ENCODE measurements at places on chromosomes 6 and 20.

GRCh38 chr6:94680669-94681212 lies 896.6 kb upstream of the MANEA start:
- DNase-seq: no peak

- DNase-seq: no peak
Observed at GRCh38 chr20:43508106-43508505, 609 bp downstream of the L3MBTL1 start.

DNA sequence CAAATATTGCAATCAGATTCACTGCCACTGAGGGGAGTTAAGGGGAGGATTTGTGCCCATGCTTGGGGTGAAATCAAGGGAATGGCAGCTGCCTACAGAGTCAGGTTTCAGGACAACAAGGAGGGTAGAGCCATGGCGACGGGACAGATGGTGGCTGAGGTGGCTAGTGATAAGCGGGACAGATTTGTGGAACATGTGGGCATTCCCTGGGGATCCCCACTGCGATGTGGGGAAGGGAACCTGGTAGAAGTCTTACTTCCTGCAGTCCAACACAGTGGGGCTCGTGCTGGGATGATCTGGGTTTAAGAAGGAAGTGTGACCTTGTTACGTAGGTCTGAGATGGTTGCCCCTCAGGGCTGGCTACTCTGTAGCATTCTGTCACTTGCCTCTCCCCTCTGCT lies 292.0 kb upstream of the JARID2 start:
- DNase-seq: peak; percentile 92

- DNase-seq: no peak
Observed at GRCh38 chr6:91213229-91213901, 626.5 kb upstream of the MAP3K7 start.

- no peak for DNase-seq
Observed at GRCh38 chr20:6164421-6165341, 41.9 kb upstream of the FERMT1 start.

DNA sequence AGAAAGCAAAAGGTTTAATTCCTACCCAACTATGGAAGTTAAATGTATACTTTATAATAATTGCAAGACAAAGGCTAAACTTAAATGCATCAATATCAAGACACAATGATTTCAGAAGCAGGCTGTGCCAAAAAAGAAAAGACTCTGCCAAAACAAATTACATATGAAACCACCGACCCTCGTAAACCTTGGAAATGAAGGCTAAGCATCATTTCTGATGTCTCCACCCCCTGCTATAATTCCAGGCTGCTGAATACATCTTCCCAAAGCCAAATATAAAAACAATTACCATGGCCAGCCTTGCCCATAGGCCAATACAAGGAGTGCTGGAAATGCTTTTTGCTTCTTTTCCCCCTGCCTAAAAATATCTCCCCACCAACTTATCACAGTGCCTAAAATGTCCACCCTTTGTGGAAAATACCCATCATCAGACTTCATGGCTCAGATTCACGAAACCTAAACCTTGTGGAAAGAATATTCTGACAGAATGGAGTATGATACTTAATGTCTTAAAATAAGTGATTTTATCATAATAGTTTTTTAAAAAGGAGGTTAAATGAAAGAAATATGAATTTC lies 37.4 kb downstream of the RCAN2 start:
- DNase-seq: no peak

DNA sequence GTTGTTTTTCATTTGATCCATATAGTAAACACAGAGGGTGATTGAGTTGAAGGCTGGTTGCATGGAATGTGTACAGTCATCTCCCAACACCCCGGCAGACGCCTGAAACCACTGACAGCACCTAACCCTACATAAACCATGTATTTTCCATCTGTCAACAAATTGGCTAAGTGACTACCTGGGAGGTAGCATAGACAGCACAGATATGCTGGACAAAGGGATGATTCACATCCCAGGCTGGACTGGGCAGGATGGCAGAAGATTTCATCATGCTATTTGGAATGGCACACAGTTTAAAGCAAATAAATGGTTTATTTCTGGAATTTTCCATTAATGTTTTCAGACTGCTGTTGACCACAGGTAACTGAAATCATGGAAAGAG lies 4.4 kb upstream of the VIP start:
- no peak for DNase-seq

DNA sequence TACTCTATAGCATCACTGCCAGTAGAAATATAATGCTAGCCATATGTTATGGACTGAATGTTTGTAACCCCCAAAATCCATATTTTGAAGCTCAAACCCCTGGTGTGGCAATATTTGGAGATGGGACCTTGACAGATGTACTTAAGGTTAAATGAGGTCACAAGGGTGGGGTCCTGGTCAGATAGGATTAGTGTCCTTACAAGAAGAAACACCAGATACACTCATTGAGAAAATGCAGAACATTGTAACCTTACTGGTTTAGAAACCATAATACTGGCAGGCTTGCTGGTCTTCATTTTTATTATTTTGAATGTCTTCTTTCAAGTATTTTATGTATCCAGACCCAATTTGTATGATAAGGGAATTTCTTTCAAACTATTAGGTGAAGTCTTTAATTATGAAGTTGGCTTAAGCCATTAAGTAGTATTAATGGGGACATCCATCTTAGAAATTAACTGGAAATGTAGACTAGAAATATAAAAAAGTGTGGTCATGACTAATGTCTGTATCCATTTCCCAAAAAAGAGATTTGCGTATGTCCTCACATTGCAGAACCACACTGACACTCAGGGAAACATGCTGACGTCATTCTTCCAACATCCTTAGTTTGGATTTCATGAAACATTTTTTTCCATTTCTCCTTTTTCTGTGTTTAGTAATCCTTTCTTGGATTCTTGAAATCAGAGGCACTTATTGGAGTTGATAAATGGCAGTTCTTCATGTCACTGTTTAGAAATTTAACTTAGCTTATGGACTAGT lies 32.4 kb downstream of the SLC16A10 start:
- DNase-seq: no peak

DNA sequence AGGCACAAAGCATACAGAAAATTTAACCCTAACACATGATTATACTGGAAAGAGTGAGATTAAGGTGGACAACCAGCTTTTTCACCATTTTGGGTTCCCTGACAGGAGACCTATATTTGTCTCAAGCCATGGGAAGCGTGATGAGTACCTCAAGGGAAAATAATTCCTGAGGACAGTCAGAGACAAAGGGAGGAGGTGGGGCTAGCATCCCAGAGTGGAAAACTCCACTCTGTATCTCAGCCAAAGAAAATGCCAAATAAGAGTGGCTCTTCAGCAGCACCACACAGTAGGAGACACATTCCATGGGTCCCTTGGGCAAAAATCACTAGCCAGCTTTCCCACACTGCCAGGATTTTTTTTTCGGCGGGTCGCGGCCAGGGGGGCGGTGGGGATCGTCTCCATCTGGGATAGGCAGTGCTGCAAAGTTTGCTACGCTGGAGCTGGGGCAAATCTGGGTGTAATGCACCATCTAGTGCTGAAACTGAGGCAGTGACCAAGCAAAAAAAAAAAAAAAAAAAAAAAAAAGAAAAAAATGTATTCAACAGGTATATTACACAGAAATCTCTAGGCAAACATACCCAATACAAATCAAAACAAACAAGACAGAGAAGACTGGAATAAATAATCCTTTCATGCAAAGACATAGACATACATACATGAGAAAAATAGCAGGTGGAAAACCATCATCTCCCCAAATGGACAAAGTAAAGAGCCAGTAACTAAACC lies 77.3 kb upstream of the SLC35F1 start:
- peak; percentile 63 for DNase-seq

DNA sequence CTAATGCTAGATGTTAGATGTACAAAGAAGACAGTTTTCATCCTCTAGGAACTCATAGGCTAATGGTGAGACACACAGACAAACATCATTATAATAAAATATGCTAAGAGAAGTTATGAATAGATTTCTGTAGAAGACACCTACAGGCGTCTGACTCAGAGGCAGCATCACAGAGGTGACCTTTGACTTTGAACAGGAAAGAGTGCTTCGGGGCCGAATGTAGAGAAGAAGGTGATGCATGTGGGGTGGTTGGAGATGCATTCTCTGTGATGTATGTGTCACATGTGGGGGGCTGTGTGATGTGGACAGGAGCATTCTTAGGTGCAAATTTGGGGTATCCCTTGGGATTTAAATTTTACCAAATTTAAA lies 6.8 kb downstream of the GUCA1A start:
- DNase-seq: no peak

DNA sequence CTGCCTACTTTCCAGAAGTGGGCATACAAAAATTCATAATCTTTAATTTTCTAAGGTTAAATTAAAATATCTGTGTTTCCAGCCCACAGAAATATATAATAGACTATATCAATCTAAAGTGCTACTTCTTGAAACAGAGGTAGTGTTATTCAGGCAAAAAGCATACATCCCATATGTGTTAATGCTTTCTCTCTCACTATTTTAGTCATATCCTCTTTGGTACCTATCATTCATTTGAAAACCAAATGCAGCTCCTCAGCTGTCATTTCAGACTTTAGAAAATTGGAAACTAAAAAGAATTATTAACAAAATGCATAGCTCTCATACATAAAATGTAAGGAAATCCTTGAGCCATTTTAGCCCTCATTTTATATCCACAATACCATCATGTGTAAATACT lies 925 bp downstream of the FHL5 start:
- no peak for DNase-seq

DNA sequence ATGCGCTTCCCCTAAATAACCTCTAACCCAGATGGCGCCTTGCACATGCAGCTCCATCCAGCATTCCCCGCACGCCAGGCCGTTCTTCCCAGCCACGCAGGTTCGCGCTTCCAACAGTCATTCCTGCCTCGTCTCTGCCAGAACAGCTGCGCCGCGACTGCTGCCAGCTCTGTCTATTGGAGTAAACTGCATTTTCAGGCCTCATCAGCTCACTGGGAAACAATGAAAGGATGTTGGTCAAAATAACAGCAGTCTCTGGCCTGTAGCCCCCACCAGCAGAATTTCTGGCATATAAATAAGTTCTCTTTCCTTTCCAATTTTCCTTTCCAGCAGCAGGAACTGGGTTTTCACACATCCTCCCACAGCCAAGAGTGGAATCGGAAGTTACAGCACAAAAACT lies 14.6 kb downstream of the NRSN1 start:
- DNase-seq: no peak

- no peak for DNase-seq
Observed at GRCh38 chr6:5279891-5280338, 18.6 kb downstream of the FARS2 start.

DNA sequence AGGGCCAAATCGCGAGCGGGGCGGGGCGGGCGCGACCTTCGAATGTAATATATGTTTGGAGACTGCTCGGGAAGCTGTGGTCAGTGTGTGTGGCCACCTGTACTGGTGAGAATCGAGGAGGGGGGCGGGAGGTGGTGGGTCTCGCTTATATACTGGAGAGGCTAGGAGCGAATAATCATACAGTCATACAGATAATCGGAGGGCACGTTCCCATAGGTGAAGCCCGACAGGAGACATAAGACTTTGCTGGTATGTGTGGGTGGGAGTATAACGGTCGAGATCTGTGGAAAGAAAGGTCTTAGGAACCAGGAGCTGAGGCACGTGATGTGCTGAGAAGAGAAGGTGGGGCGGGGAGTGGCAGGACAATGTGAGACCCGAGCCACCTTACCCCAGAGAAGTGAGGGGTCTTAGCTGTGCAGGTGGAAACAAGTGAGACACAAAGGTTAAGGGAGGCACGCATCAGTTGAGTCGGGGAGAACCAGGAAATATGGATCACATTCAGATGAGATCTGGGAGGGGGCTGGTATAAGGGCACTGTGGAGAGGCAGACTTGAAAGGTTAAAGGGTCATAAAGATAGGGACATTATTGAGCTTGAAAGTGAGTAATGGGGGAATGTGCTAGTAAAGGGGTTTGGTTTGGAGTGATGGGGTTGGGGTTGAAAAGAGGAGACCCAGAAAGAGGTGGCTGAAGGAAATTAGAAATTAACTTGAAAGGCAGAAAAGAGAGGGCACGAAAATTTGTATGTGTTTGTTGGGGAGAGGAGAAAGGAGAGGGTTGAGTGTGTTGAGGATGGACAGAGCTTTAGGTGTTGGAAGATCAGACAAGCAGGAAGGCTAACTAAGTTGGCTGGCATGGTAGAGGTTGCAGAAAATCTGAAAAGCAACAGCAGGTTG lies 589 bp downstream of the RNF5 start:
- DNase-seq: no peak

DNA sequence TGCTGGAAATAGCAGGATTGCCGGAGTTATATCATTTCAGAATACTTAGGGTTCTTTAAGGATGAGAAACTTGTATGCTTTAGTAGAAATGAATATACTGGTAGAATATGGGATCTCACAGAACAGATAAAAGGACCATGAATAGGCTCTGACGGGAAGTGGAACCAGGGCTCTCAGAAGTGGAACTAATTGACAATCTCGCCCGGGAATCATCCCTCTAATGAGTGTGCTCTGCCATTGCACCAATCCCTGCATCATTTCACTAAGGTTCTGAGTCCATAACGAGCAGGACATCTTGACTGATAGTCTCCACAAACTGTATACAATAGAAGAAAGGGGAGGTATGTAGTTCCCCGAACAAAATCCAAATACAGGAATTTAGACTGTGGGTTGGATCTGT lies 150.1 kb downstream of the COL9A1 start:
- no peak for DNase-seq

- no peak for DNase-seq
Observed at GRCh38 chr6:24766680-24767462, 7.9 kb upstream of the GMNN start.

DNA sequence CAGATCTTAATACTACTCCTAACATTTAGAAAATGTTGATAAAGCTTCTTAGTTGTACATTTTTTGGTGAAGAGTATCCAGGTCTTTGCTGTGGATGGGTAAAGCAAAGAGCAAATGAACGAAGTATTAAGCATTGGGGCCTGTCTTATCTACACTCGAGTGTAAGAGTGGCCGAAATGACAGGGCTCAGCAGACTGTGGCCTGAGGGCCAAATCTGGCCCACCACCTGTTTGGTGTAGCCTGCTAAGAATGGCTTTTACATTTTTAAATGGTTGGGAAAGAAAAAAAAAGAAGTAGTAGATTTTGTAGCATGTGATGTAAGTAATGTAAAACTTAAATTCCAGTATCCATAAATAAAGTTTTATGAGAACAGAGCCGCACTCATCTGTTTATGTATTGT lies 19.4 kb upstream of the MAPK13 start:
- DNase-seq: peak; percentile 19

GRCh38 chr6:159766906-159767305 lies 5.1 kb downstream of the ACAT2 start:
- DNase-seq: no peak

GRCh38 chr6:38262609-38263008 lies 377.1 kb downstream of the BTBD9 start:
- DNase-seq: no peak

GRCh38 chr6:52754443-52754842 lies 8.8 kb downstream of the GSTA2 start:
- DNase-seq: no peak

Data from WERI-Rb-1 (cell line).